ENCODE measurements at places on chromosomes 1 and 21.

DNA sequence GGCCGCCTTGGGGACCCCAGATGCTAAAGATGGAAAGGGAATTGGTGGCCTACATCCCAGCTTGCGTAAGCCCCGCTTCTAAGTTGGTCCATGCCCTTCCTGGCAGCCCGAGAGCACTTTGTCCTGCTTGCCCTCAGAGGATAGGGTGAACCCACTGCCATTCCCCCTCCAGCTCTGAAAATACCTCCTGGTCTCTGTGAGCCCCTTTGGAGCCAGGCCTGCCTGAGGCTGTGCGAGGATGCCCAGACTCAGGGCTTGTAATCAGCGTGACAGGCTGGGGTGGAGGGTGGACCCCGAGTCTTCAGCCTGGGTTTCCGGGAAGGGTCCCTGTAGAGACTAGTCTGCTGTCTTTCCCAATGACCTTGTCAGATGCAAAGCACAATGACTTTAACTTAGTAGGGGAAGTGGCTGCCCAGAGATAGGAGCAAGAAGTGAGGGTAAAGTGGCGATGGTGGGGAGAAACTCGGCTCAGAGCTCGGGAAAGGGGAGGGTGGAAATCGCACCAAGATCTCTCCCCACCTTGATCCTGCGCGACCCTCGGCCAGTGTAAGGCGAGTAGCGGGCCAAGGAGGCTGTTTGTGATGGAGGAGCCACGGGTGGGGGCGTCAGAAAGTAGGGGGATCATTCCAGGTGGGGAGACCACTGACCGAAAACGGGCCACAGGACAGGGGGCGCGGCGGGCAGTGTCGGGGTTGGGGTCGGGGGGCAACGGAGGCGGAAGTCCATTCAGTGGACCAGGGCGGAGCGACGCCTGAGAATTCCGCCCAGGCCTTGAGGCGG is 2.7 kb upstream of the HES3 start:
- DNase-seq = no peak

GRCh38 chr1:175220853-175221556 is 28.4 kb upstream of the KIAA0040 start:
- DNase-seq = no peak

- DNase-seq = no peak
Observed at GRCh38 chr1:215475796-215476481, 91.2 kb upstream of the KCTD3 start.

DNA sequence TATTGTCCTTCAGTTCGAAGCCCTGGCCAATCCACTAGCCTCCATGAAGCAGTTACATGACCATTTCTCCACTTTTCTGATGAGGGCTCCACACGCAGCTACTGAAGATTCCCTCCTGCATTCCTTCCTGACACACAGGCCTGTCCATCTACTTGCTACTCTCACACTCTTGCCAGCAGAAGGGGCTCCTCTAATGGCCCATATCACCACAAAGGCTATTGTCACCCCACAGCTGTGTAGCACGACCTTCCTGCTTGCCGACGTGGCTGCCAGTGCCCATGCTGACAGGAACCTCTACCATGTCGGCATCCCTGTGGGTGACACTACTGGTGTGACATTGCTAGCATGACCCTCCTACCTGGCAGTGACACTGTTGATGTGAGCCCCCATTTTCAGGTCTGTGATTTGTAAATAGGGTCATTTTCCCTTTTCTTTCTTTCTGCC is 1528.6 kb upstream of the TPTE start:
- no peak for DNase-seq

- DNase-seq = no peak
Observed at GRCh38 chr1:234150892-234151291, 222.4 kb upstream of the COA6 start.

DNA sequence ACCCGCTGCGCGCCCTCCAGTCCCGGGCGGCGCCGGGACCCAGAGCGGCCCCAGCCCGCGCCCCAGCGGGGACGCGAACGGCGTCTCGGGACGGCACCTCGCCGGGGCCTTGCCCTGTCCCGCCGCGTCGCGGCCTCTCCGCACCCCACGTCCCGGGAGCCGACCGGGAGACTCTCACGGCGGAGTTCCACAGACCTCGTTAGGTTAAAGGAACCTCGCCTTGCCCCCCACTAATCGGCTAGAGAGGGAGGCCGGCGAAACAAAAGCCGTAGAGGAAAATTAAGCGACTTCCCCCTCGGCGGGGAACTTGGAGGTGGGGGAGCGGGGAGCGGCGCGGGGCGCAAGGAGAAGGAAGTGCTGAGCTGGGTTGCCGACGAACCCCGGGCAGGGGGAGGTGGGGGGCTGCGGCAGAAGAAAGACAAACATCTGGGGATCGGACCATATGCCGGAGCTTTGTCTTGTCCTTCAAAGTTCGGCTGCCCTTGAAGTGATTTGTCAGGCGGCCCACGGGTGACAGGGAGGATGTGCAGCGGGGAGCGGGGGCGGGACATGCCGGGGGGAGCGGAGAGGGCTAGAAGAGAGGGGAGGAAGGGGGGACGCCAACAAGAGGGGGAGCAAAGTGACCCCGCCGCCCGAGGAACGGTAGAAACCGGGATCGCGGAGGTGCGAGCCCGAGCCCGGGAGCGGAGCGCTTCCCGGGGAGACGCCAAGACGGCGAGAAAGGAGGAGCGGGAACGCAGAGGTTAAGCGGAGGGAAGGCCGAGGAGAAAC is 120.0 kb upstream of the RRP15 start:
- no peak for DNase-seq

DNA sequence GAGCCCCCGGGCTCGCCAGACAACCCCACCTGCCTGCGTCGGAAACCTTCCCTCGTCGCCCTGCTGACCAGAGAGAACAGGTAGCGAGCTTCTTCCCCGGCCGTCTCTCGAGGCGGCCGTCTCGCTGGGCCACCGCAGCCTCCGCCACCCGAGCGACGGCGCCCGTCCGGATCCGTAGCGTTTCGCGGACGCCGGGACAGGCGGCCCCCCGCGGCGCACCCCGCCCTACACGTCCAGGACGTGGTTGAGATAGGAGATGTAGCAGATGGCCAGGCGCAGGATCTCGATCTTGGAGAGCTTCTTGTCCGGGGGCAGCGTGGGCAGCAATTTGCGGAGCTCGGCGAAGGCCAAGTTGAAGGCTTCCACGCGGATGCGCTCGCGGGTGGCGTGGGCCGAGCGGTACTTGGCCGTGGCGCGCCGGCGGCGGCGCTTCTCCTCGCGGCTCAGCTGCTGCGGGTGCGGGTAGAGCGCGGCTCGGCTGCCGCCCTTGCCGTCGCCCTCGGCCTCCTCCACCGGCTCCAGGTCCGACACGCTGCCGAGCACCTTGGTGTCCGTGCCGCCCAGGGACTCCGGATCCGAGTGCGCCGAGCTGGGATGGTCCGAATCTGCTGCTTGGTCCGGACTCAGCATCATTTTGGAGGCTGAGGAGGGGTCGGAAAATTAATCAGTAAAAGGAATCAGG is 3.0 kb downstream of the NHLH2 start:
- no peak for DNase-seq
